ENCODE measurements at places on chromosomes 2 and 18.
A peak's percentile ranks its signal among the peaks of the same experiment; 100 is the strongest.

GRCh38 chr18:10525371-10525691, 496 bp upstream of the NAPG start:
- peak overlapping the region; percentile 17 for H3K27ac ChIP-seq
- DNase-seq, result no peak
- H3K4me1 ChIP-seq, result no peaks in the 10 kb centered on the region
- no peaks in the 10 kb centered on the region for H3K27me3 ChIP-seq
- H3K4me3 ChIP-seq, result peak overlapping the region; percentile 86
- no peaks in the 10 kb centered on the region for H3K36me3 ChIP-seq

- no peak for DNase-seq
- no peaks in the 10 kb centered on the region for H3K27me3 ChIP-seq
- no peak overlapping the region for H3K4me3 ChIP-seq
Measured at GRCh38 chr2:218329027-218329825, 27.4 kb upstream of the CATIP start.

- H3K4me1 ChIP-seq, result no peaks in the 10 kb centered on the region
- no peak overlapping the region for H3K27ac ChIP-seq
- no peak for DNase-seq
- no peaks in the 10 kb centered on the region for H3K36me3 ChIP-seq
- H3K27me3 ChIP-seq, result no peaks in the 10 kb centered on the region
Measured at GRCh38 chr2:164954186-164954585, 1.1 kb downstream of the SLC38A11 start.

DNA sequence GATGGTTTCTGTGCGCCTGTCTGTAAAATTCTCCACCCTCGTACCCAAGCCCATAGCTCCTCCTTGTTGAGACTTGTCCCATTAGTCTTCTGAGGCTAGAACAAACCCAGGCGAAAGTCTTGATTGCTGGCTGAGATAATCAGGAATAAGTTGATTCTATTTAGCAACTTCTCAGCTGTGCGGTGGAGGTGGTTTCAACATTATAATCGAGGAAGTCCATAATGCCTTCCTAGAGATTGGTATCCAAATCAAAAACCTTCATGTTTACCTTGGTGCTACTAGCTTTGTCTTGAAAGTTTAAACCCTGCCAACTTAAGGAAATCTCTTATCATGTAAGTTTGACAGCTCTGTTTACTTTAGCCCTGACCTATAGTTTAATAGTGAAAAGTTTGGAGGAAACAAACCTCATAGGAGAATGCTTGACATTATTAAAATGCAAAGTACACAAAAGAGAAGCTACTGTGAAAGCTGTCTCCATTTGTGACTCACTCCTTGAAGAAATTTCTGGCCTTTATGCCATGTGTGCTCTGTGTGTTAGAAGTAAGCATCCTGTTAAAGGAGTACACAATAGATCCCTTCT, 36.6 kb upstream of the DSC1 start:
- H3K27ac ChIP-seq, result no peak overlapping the region
- no peaks in the 10 kb centered on the region for H3K4me1 ChIP-seq
- no peak overlapping the region for H3K4me3 ChIP-seq
- no peak for DNase-seq
- H3K36me3 ChIP-seq, result no peaks in the 10 kb centered on the region
- H3K27me3 ChIP-seq, result no peaks in the 10 kb centered on the region

DNA sequence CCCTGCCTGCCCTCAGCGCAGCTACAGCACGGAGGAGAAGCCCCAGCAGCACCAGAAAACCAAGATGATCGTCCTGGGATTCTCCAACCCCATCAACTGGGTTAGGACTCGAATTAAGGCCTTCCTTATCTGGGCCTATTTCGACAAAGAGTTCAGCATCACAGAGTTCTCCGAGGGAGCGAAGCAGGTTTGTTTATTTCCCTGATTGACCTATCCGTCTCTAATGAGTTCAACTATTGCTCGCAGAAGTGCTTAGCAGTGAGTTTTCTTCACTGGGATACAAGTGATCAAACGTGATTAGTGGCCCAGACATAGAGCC, 639 bp downstream of the MAIP1 start:
- peaks cover 15% of the 10 kb centered on the region for H3K36me3 ChIP-seq
- H3K4me3 ChIP-seq, result peak overlapping the region; percentile 89
- H3K27ac ChIP-seq, result peak overlapping the region; percentile 87
- peaks cover 14% of the 10 kb centered on the region for H3K4me1 ChIP-seq
- DNase-seq, result no peak
- H3K27me3 ChIP-seq, result no peaks in the 10 kb centered on the region

DNA sequence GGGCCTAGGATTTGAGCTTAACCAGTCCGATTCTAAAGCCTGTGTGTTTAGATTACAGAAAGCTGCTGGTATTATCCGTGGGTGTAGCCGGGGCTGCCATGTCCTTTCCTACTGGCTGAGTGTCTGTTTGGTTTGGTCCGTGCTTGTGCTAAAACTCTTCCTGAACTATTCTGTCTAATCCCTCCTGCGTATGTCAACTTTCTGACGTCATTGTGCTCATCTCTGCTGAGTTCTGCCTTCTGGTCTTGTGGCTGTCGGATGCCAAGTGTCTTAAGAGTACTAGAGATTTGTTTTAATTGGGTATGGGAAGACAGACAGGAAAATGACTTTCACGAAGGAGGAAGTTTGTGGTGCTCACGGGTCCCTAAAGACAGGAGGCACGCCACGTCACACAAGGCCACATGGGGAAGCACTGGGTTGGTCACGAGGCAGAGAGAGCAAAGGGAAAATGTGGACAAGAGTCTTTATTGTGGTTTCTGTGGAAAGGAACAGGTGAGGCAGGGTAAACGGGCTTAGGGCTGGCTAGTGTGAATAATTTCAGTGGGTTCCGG, 31.8 kb upstream of the NTSR2 start:
- no peaks in the 10 kb centered on the region for H3K4me1 ChIP-seq
- no peak for DNase-seq
- no peaks in the 10 kb centered on the region for H3K36me3 ChIP-seq
- no peaks in the 10 kb centered on the region for H3K27me3 ChIP-seq

GRCh38 chr2:71166812-71167211, 36.4 kb downstream of the MPHOSPH10 start:
- no peaks in the 10 kb centered on the region for H3K27me3 ChIP-seq
- no peak for DNase-seq
- no peaks in the 10 kb centered on the region for H3K36me3 ChIP-seq
- H3K4me3 ChIP-seq, result no peak overlapping the region

- no peaks in the 10 kb centered on the region for H3K4me1 ChIP-seq
- H3K27ac ChIP-seq, result no peak overlapping the region
- H3K27me3 ChIP-seq, result no peaks in the 10 kb centered on the region
- H3K4me3 ChIP-seq, result no peak overlapping the region
Measured at GRCh38 chr2:104049438-104049837, 804.5 kb upstream of the POU3F3 start.

DNA sequence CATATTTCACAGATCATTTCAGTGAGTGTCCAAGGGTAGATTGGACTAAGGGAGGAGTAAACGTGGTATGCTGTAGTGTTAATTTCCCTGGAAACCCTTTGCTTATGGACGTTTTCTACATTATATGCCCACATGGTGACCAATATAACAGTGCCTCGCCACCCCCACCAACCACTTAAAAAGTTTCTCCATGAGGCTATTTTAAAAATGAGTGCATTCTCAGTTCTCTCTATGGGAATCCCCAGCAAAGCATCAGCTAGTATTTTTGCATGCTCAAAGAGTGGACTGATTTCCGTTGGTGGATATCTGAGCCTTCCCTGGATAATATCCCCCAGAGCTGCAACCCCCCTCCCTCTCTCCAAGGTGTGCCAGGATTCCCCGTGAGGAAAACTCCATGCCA, 73.2 kb downstream of the TGFA start:
- no peak overlapping the region for H3K27ac ChIP-seq
- no peak for DNase-seq
- no peaks in the 10 kb centered on the region for H3K36me3 ChIP-seq

- H3K4me3 ChIP-seq, result no peak overlapping the region
- H3K27me3 ChIP-seq, result no peaks in the 10 kb centered on the region
- no peaks in the 10 kb centered on the region for H3K36me3 ChIP-seq
- DNase-seq, result peak; percentile 26
- peaks cover 23% of the 10 kb centered on the region for H3K4me1 ChIP-seq
Measured at GRCh38 chr2:20603791-20604190, 47.1 kb downstream of the HS1BP3 start.

GRCh38 chr2:39867268-39867667, 88.2 kb upstream of the THUMPD2 start:
- no peaks in the 10 kb centered on the region for H3K36me3 ChIP-seq

All from right lobe of liver (tissue), 6 donors.